Suppressor macrophage treated with lipopolysaccharide for 4 hours (primary cell): ENCODE measurements at places on chromosomes 16 and 17.

DNA sequence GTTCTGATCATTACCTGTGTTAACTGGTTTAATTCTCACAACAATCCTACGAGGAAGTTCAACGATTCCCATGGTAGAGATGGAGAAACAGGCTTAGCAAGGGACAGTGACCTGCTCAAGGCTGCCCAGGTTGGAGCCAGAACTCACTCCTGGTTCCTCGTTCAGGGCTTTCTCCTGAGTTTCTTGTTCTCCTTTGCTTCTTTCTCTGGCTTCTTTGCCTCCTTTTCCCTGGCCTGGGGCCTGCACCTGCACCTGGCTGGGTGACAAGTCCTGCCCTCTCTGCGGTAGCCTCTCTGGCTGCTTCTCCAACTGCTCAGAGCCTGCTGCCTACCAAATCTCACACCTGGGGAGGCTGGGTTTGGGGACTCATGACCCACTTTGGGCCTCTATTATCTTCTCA lies 2.8 kb downstream of the CCL22 start:
- no peak for DNase-seq

- no peak for DNase-seq
Observed at GRCh38 chr16:4426722-4427372, 1.2 kb downstream of the DNAJA3 start.

GRCh38 chr17:4144422-4144747 lies 1.4 kb downstream of the CYB5D2 start:
- DNase-seq: no peak

DNA sequence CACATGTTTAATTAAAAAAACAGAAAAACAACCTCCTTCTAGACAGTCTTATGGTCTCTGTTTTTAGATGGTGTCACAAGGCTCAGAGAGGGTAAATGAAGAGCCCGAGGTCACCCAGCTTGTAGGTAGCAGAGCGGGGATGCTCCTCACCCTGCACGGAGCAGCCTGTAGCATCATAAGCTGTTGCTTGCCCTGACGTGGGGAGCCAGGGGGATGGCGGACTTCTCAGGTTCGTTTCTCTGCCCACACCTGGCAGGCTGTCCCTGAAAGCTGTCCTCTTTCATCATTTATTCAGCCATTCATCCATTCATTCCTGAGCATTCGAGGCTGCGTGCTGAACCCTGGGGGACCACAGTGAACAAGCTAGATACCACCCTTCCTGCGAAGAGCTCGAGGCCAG lies 75.7 kb upstream of the KSR1 start:
- no peak for DNase-seq

- DNase-seq: peak; percentile 14
Observed at GRCh38 chr17:73210002-73210678, 17.3 kb downstream of the COG1 start.
